ENCODE measurements at places on chromosomes 11 and 22.

DNA sequence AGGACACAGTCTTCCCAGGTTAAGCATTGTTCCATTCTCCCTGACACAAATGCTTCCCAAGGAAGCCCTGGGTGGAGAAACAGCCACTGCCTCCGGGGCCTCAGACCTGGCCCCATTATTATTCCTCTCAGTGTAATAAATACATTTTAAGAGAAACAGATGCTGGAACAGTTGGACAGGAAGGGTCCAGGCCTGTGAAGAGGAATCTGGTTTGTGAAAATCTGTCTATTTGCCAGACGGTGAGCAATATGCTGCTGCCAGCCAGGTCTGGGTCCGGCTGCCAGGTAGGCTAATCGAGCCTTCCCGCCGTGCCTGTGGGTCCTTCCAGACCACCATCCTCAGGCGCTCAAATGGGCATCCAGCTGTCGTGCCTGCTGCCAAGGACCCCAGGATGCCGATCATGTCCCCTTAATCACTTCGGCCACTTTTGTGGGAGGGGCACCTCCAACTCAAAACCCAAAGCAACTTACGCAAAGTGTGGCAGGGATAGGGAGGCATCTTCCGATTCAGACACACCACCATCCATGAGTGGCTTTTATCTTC is 528.4 kb downstream of the MIAT start:
- no peak for DNase-seq

- no peak for DNase-seq
Observed at GRCh38 chr11:12785901-12786300, 111.7 kb downstream of the TEAD1 start.

- DNase-seq, result no peak
Observed at GRCh38 chr22:44547371-44547770, 49.3 kb upstream of the RTL6 start.

DNA sequence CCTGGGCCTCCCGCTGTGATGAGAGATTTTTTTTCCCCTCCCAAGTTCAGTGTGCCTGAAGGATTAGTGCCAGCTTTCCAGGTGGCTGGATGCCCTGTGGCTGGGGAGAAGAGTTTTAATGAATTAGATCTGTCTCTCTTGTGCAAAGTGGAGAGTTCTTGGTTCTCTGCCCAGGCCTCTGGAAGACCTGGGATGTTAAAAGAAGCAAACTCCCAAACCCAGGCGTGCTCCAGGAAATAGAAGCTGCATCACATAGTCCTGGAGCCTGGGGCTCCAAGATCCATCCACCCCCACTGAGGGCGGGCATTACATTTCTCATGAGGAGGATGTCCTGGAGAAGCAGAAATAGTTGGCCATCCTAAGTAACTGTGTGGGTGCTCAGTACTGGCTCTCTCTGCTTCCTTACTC is 30.6 kb downstream of the SDHAF2 start:
- DNase-seq, result no peak

- no peak for DNase-seq
Observed at GRCh38 chr11:86587264-86588193, 84.9 kb downstream of the ME3 start.

GRCh38 chr11:62721994-62722393 is 5.3 kb downstream of the HNRNPUL2 start:
- peak; percentile 24 for DNase-seq

DNA sequence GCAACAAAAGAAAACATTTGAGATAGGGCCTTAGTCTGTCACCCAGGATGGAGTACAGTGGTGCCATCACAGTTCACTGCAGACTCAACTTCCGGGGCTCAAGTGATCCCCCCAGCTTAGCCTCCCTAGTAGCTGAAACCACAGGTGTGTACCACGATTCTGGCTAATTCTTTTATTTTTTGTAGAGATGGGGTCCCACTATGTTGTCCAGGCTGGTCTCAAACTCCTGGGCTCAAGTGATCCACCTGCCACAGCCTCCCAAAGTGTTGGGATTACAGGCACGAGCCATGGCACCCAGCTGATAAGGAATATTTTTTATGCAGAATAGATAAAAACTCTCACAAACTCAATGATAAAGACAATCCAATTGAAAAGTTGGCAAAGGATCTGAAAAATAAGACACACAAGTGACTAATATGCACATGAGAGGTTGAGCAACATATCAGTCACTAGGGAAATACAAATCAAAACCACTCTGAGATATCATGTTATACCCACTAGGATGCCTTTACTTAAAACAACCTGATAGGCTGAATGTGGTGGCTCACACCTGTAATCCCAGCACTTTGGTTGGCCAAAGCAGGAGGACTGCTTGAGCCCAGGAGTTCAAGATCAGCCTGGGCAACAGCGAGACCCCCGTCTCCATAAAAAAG is 33.9 kb upstream of the CLTCL1 start:
- DNase-seq, result no peak

DNA sequence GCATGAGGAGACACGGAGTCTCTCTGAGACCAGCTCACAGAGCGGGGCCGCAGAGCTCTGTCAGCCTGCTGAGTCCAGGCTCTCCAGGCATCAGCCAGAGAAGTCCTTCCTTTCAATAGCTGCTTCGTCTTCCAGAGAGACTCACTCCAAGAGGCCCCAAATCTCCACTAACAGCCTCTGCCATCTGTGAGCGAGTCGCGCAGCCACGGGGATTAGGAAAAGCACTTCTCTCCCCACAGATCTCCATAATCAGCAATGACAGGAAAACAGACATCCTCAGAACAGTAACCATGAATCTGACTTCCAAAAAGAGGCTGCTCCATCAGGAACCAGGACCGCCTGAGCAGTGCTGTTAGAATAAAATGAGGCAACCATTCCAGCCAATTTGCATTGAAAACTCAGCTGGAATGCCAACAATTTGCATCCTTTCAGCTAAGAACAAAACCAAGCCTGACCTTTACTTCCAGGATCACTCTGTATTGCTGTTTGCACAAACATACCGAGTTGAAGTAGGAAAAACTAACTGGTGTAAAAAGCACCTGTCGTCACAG is 65.4 kb downstream of the SMCO4 start:
- no peak for DNase-seq

- DNase-seq, result no peak
Observed at GRCh38 chr11:61712314-61712713, 32.1 kb downstream of the DAGLA start.

DNA sequence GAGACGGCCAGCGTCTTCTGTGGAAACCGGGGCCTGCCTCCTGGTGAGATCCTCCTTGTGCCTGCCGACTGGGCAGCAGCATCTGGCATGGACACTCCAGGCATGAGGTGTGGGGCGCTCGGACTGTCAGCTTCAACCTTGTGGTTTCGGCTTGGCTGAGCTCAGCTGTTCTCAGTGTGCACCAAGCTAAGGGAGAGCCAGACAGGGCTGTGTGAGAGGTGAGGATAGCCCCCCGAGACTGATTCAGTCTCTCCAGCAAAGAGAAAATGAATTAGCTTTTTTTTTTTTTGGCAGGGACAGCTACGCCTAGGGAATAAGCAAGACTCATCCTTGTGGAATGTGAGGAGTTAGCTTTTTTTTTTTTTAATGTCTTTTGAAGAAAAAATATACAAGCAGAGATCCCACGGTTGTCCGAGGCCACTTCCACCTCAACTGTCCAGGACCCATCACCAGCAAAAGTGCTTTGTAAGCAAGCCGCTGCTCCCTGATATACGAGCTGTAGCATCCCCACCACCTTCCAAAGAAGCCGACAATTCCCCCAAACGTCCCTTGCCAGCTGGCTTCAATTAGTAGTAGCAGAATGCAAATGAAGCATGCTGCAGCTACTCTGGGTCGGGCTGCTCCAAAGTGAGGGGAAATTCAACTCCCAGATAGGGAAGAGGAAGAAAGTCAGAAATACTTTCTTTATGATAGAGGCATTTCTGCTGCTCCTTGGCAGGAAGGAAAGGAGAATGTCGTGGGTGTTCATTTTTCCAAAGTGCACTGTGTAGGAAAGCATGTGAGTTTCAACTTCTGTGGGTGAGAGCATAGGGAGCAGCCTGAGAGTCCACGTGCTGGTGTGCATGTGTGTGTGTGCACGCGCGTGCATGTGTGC is 9.7 kb upstream of the THY1 start:
- DNase-seq, result no peak

DNA sequence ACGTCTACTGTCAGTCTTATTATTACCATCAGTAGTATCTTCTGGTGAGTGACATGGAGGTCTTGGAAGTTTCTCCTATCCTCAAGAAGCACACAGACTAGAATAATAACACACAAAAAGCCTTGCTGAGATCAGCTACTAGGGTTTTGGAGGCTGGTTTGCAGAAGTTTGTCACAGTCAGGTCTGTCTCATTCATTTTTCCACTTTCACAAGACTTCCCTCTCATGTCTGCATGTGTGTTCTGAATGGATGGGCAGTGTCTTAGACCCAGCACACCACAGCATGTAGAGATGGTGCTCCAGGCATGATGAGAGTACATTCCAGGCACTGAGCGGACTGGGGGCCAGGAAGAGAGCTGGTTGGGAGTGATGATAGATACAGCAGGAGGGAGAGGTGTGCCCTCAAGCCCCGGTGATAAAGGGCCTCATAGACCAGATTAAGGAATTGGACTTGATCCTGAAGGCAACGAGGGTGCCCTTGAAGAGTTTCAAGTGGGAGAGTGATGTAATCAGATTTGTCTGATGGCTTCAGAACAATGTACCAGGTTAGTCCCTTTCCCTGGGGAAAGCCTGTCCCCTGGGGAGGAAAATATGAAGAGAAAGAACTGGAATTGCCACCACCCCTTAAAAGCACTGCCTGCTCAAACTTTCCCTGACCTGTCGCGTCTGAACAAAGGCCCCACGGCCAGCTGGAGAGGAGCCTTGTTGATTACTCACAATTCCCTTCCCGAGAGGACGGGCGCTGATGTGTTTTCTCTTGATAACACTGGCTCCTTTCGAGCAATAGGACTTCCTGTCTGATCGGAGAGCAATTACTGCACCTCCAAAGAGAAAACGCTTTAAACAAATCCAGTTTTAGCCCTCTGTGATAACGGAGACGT is 45.1 kb upstream of the LMO2 start:
- DNase-seq, result peak; percentile 83

DNA sequence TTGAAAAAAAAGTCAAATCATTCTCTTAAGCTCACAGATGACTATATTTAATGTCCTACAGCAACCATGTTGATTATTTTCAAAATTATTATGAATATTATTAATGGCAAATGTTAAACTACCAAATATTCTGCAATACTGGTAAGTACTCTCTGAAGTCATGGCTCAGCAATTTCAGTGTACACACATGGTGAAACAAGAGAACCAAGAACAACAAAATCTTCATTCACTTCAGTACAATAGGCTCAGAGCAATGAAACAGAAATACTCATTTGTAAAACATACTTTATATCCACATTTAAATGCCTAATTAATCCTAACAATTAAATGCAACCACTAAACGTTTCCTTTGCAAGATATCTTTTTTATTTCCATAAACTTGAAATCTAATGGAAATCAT is 347.2 kb downstream of the TTC28 start:
- no peak for DNase-seq

- peak; percentile 61 for DNase-seq
Observed at GRCh38 chr11:34234086-34234740, 123.6 kb downstream of the ABTB2 start.

- DNase-seq, result no peak
Observed at GRCh38 chr11:32785262-32785661, 9.2 kb downstream of the CCDC73 start.

GRCh38 chr11:14370496-14370895 is 11.5 kb upstream of the RRAS2 start:
- no peak for DNase-seq

DNA sequence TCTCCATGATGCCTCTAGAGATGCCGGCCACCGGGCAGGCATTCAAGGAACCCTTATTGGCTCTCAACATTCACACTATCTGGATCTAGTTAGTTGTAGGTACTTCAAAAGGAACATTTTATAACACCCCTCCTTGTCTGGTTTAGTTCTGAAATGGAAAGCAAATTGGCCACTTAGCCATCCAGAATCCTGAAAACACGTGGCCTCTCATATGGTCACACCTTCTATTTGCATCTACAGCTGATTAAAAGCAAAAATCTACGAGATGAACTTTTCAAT is 29.2 kb downstream of the ABTB2 start:
- DNase-seq, result no peak

DNA sequence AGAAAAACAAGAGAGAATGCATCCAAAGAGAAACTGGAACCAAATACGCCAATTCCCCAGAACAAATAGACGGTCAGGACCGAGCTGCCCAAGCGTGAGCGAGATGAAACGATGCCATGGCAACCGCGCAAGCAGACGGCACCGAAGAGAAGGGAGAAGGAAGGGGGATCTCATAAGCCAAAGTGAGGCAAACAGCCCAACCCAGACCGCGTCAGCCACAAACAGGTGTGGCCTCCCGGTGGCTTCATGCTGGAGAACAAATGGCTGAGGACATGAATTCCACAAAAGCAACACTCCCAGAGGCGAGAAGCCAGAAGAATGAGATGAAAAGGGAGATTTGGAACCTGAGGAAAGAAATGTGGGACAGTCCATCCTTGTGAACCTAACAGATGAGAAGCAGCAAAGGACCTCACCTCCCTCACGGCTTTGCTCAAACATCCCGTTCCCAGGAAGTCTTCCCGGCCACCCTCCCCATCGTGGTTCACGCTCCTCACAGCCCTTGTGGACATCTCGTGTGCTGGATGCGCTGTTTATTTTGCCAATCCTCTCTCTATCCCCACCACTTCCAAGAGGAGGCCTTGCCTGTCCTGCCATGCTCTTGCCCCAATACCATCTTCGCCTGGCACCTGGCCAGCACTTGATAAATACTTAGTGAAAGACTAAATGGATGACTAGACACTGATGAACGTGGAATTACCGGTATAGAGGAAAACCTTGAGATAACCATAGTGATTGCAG is 89.1 kb upstream of the RTL6 start:
- DNase-seq, result no peak

DNA sequence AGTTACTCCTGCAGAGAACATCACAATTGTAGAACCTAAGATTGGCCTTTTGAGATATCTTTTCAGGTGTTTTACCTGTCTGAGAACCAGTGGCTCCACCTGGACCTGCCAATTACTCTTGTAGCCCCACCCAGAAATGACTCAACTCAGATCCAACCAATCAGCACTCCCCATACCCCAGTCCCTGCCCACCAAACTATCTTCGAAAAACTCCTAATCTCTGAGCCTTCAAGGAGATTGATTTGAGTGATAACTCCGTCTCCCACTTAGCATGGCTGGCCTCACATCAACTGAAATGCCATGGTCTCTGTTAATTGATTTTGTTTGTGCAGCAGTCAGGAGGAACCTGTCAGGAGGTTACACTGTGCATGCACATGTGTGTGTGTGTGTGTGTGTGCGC is 103.6 kb downstream of the MTNR1B start:
- no peak for DNase-seq

- no peak for DNase-seq
Observed at GRCh38 chr11:14860511-14860910, 31.5 kb downstream of the CYP2R1 start.
